ENCODE measurements at places on chromosomes 4 and X.

DNA sequence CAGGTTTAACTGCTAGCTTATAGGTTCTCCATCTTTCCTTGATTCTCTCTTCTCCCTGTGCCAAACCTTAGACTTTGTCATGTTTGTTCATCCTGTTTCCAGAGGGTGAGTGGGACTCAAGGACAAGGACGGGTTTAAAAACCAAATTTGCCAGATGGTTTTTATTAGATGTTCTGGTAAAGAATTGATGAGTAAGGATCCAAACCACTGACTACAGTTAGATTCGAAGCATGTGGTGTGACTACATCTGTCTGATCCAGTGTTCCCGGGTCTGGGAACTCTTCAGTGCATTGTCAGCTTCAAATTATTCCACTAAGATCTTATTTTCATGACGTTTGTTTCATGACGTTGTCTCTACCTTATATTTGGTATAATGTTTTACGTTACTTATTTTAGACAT, 37.5 kb downstream of the MTMR1 start:
- peaks cover 13% of the 10 kb centered on the region for H3K4me1 ChIP-seq
- no peak overlapping the region for H3K27ac ChIP-seq
- no peak for DNase-seq
- peaks cover 13% of the 10 kb centered on the region for H3K36me3 ChIP-seq
- peaks cover 20% of the 10 kb centered on the region for H3K27me3 ChIP-seq
- no peak overlapping the region for H3K4me3 ChIP-seq

DNA sequence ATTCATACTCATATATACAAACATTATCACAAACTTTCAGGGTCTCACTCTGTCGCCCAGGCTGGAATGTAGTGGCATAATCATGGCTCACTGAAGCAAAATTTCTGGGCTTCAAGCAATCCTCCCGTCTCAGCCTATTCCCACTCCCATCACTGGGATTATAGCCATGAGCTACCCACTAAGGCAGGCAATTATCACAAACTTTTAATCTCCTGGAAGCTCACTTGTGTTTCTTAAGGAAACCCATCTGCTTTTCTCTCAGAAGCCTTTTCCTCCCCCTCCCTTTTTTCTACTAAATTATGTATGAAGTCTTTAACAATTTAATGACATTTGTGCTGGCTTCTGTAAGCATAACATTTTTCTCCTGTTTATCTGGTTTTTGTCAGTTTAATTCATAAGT, 170.5 kb downstream of the AREG start:
- no peak for DNase-seq
- H3K27me3 ChIP-seq, result no peaks in the 10 kb centered on the region
- no peak overlapping the region for H3K27ac ChIP-seq

DNA sequence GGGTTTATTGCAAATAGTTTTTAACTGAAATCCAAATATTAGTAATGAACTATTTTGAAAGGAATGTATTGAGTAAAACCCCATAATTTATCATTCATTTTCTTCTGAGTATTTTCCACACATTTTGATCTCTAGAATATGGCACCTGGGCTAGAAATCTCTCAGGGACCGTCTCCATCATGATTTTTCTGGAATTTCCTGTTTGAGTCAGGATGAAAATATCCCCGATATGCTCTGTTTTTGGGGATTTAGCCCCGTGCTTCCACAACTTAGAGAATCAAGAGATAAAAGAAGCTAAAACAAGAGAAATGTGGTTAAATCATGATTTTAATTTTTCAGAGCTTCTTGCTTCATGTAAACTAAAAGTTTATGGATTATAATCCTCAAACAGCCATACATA, 114.2 kb downstream of the SPCS3 start:
- H3K4me1 ChIP-seq, result peaks cover 8% of the 10 kb centered on the region
- no peaks in the 10 kb centered on the region for H3K27me3 ChIP-seq
- no peak overlapping the region for H3K4me3 ChIP-seq
- no peaks in the 10 kb centered on the region for H3K36me3 ChIP-seq
- DNase-seq, result no peak

GRCh38 chr4:86271057-86271456, 88.8 kb downstream of the MAPK10 start:
- H3K27ac ChIP-seq, result no peak overlapping the region
- no peaks in the 10 kb centered on the region for H3K4me1 ChIP-seq
- no peaks in the 10 kb centered on the region for H3K36me3 ChIP-seq
- H3K4me3 ChIP-seq, result no peak overlapping the region
- H3K27me3 ChIP-seq, result peaks cover 2% of the 10 kb centered on the region
- DNase-seq, result no peak

GRCh38 chr4:185640811-185641675, 105.7 kb upstream of the PDLIM3 start:
- peaks cover 33% of the 10 kb centered on the region for H3K27me3 ChIP-seq
- peaks cover 5% of the 10 kb centered on the region for H3K4me1 ChIP-seq
- H3K27ac ChIP-seq, result no peak overlapping the region
- no peaks in the 10 kb centered on the region for H3K36me3 ChIP-seq
- no peak overlapping the region for H3K4me3 ChIP-seq

GRCh38 chrX:44903830-44904530, 31.0 kb downstream of the KDM6A start:
- no peak for DNase-seq
- H3K36me3 ChIP-seq, result peaks cover 5% of the 10 kb centered on the region

GRCh38 chrX:40581336-40581920, 658 bp downstream of the ATP6AP2 start:
- DNase-seq, result no peak
- H3K4me3 ChIP-seq, result peak overlapping the region; percentile 73
- peak overlapping the region; percentile 82 for H3K27ac ChIP-seq

- peaks cover under 1% of the 10 kb centered on the region for H3K27me3 ChIP-seq
- H3K27ac ChIP-seq, result no peak overlapping the region
- H3K4me3 ChIP-seq, result no peak overlapping the region
- H3K36me3 ChIP-seq, result no peaks in the 10 kb centered on the region
- no peaks in the 10 kb centered on the region for H3K4me1 ChIP-seq
- no peak for DNase-seq
These were observed 57.0 kb upstream of the GRPEL1 start for GRCh38 chr4:7124689-7125442.

GRCh38 chr4:103060453-103061148, 16.0 kb downstream of the SLC9B2 start:
- no peaks in the 10 kb centered on the region for H3K4me1 ChIP-seq
- H3K36me3 ChIP-seq, result peaks cover 18% of the 10 kb centered on the region
- no peak for DNase-seq
- no peak overlapping the region for H3K4me3 ChIP-seq
- no peak overlapping the region for H3K27ac ChIP-seq

DNA sequence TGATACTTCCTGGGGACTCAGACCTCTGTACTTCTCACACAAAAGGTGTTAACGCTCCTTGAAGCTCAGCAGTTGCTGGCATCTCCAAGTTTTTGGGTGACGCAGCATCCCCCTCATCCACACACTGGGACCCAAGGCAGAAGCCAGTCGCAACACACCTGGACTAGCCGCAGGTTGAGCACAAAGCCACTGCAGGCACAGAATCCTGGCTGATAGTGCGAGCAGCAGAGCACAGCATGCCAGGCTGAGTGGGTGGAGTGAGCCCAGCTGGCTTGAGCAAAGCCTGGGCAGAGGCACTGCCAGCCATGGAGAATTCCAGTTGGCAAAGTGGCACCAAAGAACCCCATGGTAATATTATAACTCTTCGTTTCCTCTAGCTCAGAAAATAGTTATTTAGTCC, 873.2 kb upstream of the NDST4 start:
- no peaks in the 10 kb centered on the region for H3K4me1 ChIP-seq
- no peak overlapping the region for H3K27ac ChIP-seq
- no peaks in the 10 kb centered on the region for H3K36me3 ChIP-seq
- no peaks in the 10 kb centered on the region for H3K27me3 ChIP-seq

DNA sequence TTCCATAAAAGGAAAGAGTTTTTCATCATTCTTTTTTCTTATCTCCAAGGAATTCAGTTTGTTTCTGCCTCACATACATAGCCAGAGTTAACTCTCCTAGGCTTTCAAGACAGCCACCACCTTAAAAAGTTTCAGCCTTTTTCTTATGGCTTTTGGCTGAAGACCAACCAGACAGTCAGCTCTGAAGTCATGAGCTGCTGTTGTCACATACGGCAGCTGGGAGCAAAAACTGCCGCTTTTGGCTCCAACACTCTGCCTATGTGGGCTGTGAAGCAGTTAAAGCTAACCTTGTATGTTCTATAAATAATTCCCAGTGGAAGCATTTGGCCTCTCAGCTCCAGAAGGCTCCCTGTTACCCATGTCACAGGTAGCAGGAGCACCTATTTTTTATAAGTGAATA, 104.1 kb downstream of the KLHL4 start:
- H3K4me3 ChIP-seq, result no peak overlapping the region
- H3K27me3 ChIP-seq, result peaks cover 3% of the 10 kb centered on the region
- DNase-seq, result no peak
- no peaks in the 10 kb centered on the region for H3K36me3 ChIP-seq

DNA sequence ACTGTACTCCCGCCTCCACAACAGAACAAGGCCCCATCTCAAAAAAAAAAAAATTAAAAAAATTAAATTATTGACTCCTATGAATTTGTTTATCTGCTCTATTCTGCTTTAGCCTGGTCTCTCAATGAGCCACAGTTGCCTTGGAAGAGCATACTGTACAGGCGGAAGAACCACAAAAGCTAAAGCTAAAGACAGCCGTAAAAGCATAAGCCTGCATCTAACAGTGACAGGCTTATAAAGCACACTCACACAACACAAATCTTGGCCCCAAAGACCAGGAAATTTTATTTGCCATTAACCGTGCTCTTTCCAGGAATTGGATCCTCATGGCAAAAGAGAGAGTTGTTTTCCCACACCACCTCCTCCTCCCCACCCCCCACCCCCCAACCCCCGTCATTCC, 53.5 kb upstream of the KLF3 start:
- H3K36me3 ChIP-seq, result no peaks in the 10 kb centered on the region
- no peak for DNase-seq
- H3K4me1 ChIP-seq, result peaks cover 30% of the 10 kb centered on the region
- no peak overlapping the region for H3K27ac ChIP-seq
- no peaks in the 10 kb centered on the region for H3K27me3 ChIP-seq
